Vein endothelial cell (primary cell): ENCODE measurements at places on chromosomes 1 and 21. TPM values are rescaled to one million over a fixed set of nuclear protein-coding genes. Genes with fewer than 3 reads are reported as not detected.

The DIRAS3 gene
- total RNA-seq = 0.57 and 0.98 TPM in 2 replicates

The SPRR2B gene
- total RNA-seq = not detected in 2 replicates

The LIX1L gene
- 51.5 and 52.3 TPM in 2 replicates for total RNA-seq

The KLF17 gene
- total RNA-seq = not detected in 2 replicates

The EDN2 gene
- not detected in 2 replicates for total RNA-seq

The BRDT gene
- total RNA-seq = not detected in 2 replicates

The ERG gene
- total RNA-seq = 153 and 170 TPM in 2 replicates

The SLX9 gene
- 21.6 and 22.2 TPM in 2 replicates for total RNA-seq

The RXRG gene
- total RNA-seq = not detected in 2 replicates
